Astrocyte (in vitro differentiated cells and primary cell): ENCODE measurements at places on chromosomes 12 and 14.

GRCh38 chr12:14959463-14959862, 1.9 kb downstream of the ARHGDIB start:
- DNase-seq: no peak

GRCh38 chr12:79895804-79896203, 39.1 kb downstream of the PPP1R12A start:
- no peak for DNase-seq

GRCh38 chr12:109841356-109841755, 8.2 kb upstream of the TRPV4 start:
- DNase-seq: no peak

DNA sequence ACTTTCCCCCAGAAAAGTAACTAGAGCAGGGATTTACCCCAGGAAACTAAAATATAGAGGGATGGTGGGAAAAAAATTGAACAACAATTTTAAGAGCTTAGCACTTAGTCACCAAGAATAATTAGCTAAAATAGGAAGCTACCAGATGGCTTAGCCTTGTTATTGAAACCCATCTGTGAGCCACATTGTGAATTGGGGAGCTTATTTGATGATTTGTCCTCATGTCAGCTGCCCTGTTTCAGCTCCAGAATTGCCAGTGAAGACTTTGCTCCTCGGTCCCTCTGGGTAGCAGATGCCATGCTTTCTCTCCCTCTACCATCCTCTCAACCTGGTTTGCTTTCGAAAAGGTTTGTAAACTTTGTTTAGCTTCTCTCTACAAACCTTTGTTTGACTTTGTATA, 67.7 kb upstream of the PTHLH start:
- DNase-seq: no peak

DNA sequence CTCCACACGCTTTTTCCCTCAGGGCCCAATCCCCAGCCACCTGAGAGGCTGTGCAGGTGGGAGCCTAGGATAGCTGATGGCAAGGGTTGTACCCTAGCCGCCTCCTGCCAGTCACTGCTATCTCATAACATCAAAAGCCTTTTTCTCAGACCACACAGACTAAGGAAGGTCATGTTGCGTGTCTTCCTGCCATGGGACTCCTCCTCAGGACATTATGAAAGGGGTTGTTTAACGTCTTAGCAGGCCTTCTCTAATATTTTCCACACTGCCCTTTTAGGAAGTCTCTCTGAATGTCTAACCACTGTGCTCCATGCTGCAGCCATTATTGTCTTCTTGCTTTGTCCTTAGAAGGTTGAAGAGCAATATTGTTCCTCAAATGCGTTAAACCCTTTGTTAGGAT, 7.6 kb upstream of the SMUG1 start:
- no peak for DNase-seq

DNA sequence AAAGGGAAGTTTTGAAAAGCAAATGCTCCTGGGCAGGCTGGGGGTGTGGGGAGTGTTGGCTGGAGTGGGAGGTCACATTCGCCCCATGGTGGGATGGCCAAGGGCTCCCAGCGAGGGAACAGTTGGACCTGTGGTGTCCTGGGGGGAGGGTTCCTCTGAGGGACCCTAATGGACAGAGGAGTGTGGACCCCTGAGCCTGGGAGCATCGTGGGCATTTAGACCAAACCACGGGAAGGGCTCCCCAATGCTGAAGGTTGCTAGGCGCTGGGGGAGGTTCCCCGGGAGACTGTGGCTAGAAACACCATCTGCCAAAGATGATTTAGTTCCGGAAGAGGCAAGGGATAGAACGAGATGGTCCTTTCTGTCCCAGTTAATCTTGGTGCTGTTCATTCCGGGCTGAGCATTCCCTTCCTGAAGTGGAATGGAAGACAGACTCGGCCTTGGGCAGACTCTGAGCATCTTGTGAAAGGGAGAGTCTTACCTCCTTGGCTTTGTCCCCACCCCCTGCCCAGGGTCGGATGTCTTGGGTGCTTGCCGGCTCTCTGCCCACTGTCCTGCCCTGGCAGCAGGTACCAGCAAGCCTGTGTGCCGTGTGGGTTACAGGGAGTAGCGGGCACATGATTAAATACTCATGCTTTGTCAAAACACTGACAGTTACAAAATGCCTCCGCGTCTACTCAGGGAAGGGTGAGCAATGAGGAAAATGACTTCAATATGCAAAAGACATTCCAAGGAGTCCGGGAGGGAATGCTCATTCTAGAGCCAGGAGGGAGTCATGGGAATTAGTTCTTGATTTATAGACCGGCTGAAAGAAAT, 215.9 kb downstream of the CACNA1C start:
- DNase-seq: peak; percentile 95

DNA sequence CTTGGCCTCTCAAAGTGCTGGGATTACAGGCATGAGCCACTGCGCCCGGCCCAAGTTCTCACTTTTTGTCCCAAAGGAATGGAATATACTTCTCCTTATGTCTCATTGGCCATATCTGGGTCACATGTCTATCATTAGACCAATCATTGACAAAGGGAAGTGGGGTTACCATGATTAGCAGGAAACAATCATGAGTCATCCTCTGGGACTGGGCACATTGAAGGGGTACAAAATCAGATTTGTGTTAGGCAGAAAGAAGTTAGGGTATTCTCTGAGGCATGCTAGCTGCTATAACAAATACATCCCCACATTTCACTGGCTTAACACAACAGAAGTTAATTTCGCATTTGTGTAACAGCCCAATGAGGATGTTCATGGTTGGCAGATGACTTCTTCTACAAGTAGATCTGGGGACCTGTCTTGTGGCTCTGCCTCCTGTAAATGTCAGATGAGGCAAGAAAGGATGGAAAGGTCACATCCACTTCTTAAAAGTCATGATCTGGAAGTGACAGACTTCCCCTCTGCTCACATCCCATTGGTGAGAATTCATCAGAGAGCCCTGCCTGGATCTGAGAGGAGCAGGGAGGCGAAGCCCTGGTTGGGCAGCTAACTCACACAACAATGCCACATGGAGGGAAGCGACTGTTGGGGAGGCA, 3.1 kb downstream of the CCDC63 start:
- DNase-seq: no peak

DNA sequence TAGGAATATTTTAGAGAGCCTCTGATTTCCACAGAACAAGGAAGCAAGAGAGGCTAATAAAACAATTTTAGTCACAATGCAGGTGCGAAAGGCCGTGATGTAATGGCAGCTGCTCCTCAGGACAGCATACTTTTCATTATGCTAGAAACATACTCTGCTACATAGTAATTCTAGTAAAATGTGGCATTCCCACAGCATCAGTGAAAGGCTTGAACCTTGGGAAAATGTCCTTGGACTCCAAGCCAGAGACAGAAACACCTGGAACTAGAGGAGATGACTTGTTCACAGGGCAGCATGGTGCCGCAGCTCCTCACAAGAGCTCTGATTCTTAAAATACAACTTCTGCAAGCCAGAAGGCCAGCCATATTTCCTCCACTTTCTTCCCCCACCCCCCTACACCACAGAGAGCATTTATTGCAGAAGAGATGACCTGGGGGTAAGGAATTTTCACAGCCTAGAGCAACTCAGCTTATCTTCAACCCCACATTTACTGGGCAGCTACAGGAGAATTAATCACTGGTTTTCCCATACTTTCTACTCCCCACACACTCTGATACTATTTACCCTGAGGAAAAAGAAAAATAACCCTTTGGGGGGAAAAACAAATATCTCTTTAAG, 15.8 kb downstream of the ABCC9 start:
- no peak for DNase-seq
